T-helper 17 cell (primary cell): ENCODE measurements at places on chromosomes 7 and 10. TPM values are rescaled to one million over a fixed set of nuclear protein-coding genes. Genes with fewer than 3 reads are reported as not detected.
A peak's percentile ranks its signal among the peaks of the same experiment; 100 is the strongest.

The STEAP1B gene
- total RNA-seq: 0.73 TPM

DNA sequence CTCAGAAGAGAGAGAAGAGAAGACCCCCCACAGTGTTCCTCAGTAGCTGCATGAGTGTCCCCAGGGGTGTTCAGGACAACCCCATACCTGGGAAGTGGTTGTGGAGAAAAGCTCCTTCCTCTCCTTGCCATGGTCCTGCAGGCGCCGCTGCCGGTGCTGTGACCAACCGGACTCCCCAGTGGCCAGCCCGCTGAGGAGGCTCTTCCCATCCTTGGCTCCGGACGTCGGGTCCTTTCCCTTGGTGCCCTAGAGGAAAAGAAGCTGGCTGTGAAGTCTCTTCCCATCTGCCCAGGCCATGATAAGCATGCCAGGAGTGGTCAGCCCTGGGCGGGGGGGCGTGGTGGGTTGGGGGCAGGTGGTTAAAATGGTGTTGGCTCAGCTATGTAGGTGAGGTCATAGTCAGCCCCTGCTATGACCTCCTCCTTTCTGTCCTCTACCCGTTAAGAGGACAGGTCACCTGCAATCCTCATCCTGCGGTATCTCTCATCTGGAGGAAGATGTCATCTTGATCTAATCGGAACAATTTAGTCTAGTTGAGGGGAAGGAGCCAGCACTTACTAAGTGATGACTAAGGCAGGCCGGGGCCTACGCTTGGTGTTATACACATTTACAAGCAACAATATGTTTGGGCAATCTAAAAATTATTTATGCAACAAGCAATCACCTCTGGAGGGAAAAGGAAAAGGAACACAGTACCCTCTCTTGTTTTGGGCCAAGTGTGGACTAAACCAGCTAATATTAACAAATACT, 13.2 kb downstream of the WDR91 start:
- no peak overlapping the region for H3K27ac ChIP-seq
- DNase-seq: no peak
- peaks cover 7% of the 10 kb centered on the region for H3K4me1 ChIP-seq

DNA sequence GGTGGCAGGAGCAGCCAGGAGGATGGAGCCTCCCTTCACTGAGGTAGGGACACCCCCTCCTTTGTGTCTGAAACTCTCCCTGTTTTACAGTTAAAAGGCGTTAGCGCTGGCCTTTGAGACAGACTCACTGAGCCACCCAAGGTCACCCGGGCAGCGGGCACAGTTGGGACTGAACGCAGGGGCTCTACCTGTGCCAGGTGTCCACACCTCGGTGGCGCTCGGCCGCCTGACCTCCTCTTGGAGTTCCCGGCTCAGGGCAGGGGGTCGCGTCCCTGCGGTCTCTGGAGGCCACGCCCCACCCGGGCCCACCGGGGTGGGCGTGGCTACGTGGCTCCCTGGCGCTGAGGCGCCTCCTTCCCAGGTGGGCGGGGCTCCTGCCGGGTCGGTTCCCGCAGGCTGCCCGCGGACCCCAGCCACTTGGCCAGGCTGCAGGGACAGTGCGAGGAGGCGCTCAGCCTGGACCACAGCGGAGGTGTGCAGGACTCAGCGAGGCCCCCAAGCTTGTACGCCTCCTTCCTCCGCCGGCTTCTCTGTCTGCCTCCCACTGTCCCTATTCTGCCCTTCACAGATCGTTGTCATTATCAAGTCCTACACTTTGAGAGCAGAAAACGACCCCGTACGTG, 39.9 kb upstream of the LEP start:
- peaks cover 18% of the 10 kb centered on the region for H3K4me1 ChIP-seq
- peaks cover 62% of the 10 kb centered on the region for H3K27me3 ChIP-seq
- DNase-seq: no peak
- H3K36me3 ChIP-seq: peaks cover 17% of the 10 kb centered on the region

DNA sequence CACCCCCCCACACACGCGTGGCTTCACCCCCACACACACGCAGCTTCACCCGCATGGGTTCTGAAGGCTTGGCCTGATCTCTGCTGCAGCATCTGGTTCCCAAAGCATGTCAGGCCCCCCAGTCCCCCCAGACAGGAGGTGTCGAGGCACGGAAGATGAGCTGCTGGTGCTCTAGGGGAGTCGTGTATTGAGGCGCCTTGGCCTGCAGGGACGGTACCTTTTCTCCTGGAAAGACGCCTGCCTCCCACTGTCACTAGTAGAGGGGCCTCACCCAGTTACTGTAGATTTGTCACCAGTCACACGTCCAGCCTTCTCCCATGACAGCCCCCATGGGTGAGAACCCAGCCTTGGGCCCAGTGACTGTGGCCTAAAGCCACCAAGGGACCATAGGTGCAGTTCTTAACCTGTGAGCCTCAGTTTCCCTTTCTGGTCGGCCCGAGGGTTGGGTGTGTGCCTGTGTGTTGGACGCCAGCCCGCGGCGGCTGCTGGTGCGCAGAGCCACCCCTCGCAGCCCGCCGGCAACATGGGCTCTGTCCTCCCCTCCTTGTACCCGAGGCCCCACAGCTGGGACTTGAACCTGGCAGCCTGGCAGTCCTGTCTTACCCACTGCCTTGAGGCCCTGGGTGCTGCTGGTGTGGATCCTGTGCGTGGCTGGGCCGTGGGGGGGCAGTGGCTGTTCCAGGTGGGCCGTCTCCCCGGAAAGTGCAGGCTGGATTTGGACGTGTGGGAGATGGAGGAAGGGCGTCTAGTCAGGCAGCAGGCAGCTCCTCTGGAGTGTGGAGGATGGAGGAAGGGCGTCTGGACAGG, 81.7 kb downstream of the NKX6-2 start:
- no peak for DNase-seq
- no peak overlapping the region for H3K27ac ChIP-seq
- H3K4me1 ChIP-seq: peaks cover 2% of the 10 kb centered on the region

DNA sequence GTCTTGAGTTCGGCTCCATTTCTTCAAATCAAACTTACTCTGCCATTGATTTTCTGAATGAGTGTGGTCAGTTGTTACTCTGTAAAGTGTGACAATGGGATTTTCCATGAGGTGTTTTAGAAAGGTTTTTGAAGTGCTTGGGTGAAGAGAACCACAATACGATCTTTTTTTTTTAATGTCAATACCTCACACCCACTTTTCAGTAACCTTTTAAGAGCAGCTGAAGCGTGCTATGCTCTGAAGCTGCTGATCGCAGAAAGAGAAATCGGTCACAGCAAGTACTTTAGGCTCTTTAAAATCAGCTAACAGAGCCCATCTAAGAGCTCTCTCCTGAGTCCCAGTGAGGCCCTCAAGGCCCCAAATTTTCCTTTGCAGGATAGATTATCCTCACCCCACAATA, 34.4 kb upstream of the YAE1 start:
- H3K4me3 ChIP-seq: no peak overlapping the region
- peaks cover 2% of the 10 kb centered on the region for H3K4me1 ChIP-seq
- no peaks in the 10 kb centered on the region for H3K36me3 ChIP-seq
- no peak for DNase-seq
- H3K27me3 ChIP-seq: peaks cover 59% of the 10 kb centered on the region
- H3K27ac ChIP-seq: no peak overlapping the region

GRCh38 chr7:120792091-120792860, 65.7 kb downstream of the TSPAN12 start:
- H3K4me3 ChIP-seq: no peak overlapping the region
- no peaks in the 10 kb centered on the region for H3K4me1 ChIP-seq

DNA sequence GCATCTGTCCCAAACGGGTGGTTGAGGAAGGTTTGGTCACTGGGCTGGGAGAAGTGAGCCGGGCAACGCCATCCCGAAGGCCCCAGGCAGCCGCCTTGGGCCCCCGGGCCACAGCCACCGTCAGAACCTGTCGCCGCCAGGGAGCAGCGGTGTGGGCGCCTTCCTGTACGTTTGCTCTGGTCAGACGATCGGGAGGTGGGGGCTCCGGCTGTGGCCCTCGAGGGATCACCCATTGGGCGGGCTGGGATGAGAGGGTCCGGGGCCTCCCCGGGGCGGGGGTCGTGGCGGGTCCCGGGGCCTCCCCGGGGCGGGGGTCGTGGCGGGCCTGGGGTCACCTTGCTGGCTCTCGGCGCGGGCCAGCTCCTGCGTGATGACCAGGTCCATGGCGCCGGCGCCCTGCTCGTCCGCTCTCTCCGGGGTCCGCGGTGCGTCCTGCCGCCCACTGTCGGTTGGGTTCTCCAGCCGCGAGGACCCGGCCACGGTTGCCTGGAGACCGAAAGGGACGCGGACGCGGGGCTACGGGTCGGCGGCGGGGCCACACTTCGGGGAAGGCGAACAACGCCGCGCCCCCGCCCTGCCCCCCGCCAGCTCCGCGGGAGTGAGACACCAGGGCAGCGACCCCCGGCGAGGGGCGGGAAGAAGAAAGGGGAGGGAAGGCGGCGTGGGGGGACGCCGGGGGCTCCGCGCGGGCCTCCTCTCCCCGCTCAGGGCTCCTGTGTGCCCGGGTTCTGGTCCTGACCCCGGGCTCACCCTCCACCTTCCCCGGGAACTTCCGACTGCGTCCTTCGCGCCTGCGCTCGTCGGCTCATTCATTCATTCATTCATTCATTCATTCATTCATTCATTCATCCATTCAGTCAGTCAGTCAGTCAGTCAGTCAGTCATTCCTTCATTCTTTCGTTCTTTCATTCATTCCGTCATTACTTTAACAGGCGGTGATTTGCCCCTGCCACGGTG, at the start of gene CFAP46:
Gene CFAP46, minus strand, starts transcription at position 470 of the 957 bp plus-strand sequence. Its CDS starts 86 bp downstream, at position 384.
- H3K4me3 ChIP-seq: peak within 1 kb of the TSS; percentile 86
- H3K4me1 ChIP-seq: peaks cover 5% of the 10 kb centered on the region
- no peak within 1 kb of the TSS for H3K27ac ChIP-seq
- peaks cover 68% of the 10 kb centered on the region for H3K27me3 ChIP-seq
- peaks cover 3% of the 10 kb centered on the region for H3K36me3 ChIP-seq
